Retina (tissue), 1 donor: ENCODE measurements at places on chromosomes 4 and X.

GRCh38 chr4:92994727-92995126 is 691.0 kb downstream of the GRID2 start:
- no peak for DNase-seq

DNA sequence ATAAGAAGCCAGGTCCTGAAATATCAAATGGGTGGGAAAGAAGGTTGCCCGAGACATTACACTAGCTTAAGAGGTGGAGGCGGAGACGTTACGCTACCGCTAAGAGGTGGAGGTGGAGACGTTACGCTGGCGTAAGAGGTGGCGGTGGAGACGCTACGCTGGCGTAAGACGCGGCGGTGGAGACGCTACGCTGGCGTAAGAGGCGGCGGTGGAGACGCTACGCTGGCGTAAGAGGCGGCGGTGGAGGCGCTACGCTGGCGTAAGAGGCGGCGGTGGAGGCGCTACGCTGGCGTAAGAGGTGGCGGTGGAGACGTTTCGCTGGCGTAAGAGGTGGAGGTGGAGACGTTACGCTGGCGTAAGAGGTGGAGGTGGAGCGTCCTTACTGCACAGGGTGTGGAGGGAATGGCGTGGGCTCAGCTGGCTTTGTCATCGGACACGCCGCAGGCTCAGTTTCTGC is 12.8 kb downstream of the CYP4V2 start:
- DNase-seq: peak; percentile 25

- DNase-seq: no peak
These were observed 325.0 kb downstream of the TLL1 start for GRCh38 chr4:166198041-166198440.

GRCh38 chr4:46934726-46935125 is 25.7 kb upstream of the COX7B2 start:
- no peak for DNase-seq

- DNase-seq: no peak
These were observed 119.9 kb downstream of the EGF start for GRCh38 chr4:110032603-110033002.
